ENCODE measurements at places on chromosomes 16 and 17. TPM values are rescaled to one million over a fixed set of nuclear protein-coding genes. Genes with fewer than 3 reads are reported as not detected.
A peak's percentile ranks its signal among the peaks of the same experiment; 100 is the strongest.

DBNDD1 gene
- 4.8 TPM for total RNA-seq

SKA2 gene
- 11.7 TPM for total RNA-seq

OR2C1 gene
- not detected for total RNA-seq

RANBP10 gene
- total RNA-seq = 23.1 TPM

CACNA1G gene
- 0.28 TPM for total RNA-seq

AGRP gene
- total RNA-seq = 8.0 TPM

ZNF207 gene
- 161 TPM for total RNA-seq

FHOD1 gene
- 47.6 TPM for total RNA-seq

DNA sequence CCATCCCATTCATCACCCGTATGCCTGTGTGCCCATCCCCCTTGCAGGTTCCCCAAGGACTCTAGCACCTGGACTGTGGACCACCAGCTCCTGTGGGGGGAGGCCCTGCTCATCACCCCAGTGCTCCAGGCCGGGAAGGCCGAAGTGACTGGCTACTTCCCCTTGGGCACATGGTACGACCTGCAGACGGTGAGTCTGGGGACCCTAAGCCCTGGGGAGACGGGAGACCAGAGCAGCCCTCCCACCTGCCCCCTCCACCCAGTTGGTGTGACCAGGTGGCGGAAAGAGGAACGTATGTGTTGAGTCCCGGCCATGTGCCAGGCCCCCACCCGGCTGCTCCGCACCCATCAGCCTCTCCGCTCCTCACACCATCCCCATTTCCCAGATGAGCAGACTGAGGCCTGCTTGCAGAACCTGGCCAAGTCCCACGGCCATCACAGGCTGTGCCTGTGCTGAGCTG, 15.6 kb downstream of the GAA start:
- no peak for DNase-seq

DNA sequence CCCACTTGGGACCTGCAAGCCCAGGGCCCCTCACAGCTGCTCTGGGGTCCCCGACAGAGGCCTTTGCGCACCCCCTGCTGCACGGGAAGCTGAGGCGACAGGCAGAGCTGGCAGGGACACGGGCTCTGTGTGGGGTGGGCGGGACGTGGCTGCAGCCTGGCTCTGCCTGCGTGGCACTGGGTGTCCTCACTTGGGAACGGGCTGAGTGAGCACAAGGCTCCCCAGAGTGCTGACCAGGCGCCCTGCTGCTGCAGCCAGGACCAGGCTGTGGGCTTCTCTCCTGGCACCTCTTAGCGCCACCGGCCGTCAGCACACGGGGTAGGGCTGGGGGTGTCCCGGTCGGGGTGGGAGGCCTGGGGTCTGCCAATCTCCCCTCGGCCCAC, 6.6 kb downstream of the C1QTNF8 start:
- no peak for DNase-seq

DNA sequence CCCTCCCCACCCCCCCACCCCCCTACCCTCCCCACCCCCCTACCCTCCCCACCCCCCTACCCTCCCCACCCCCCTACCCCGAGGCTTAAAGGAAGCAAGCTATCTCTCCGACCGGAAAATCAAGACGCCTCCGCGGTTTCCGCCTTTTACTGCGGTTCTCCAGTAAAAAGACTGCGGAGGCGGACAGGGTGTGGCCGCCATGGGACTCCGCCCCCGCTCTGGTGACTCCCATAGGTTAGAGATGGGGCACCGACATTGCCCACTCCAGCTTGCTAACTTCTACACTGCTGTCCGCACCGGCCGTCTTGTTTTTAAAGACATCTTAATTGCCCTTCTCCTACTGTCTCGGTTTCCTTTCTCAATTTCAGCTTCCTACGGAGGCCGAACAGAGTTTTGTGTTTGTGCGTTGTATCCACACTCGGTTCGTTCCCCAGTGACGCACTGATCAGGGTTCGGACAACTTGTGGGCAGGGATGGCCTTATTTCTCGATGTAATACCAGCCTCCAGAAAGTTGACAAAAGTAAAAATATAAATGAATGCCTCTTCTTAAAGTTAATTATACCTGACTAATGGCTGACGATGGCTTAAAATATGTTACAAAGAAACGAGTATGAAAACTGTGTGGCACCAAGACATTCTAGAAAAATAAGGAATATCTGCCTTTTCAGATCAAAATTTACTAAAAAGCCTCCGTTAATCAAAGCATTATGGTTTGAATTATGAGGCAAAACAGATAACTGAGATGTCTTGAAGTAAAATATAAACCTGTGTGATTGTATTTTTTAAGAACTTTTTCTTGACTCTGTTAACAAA, 1.1 kb upstream of the ZNF200 start:
- DNase-seq = peak; percentile 29

DNA sequence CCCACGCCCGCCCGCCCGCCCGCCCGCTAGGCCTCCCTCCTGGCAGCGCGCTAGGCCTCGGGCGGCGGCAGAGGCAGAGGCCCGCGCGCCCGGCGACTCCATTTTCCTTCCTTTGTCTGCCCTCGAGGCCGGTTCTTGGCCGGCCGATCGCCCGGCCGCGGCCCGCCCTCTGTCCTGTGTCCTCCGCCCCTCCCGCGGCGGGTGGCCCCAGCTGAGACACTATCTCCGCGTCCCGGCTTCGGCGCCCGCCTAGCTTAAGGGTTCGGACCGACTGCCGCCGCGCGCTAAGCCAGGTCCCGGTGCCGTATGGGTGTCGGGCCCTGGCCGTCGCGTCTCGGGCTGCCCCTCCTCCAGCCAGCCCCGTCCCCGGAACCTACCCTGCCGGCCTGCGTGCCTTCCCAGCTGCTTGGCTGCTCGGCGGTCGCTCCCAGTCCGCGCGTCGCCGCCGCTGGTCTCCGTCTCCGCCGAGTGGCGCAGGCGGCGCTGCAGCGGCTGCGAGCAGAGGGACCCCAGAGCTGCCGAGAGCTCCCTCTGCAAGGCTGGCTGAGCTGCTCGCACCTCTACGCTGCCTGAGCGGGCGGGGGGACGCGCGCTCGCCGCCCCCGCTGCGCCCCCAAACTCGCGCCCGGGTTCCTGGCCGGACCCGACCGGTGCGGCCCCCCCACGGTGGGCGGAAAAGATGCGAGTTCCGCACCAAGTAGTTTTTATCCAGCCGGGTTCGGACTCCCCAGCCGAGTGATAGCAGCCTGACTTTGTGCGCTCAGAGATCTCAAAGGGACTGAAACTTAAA, 787 bp downstream of the CTCF start:
- peak; percentile 63 for DNase-seq

GRCh38 chr17:17063546-17064122, 21.4 kb downstream of the MPRIP start:
- DNase-seq = peak; percentile 76

DNA sequence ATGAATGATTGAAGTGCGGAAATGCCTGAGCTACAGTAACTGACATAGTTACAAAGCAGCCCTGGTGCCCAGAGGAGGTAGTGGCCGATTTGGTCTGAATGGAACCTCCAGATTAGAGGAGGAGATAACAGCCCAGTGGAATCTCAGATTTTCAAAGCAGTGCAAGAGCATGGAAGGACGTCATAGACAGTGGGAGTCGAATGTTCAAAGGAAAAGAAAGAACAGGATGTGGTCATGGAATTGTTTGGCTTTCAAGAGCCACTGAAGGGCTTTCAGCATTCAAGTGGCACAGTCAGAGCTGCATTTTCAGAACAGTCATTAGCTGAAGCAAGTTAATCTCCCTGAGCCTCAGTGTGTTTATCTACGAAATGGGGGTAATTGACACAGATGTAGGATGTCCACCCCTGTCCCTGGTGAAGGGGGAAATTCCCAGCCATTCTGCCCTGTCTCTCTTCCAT, 104.6 kb upstream of the CACNG3 start:
- no peak for DNase-seq

- no peak for DNase-seq
Measured at GRCh38 chr16:48334325-48334724, 50.9 kb downstream of the SIAH1 start.

- no peak for DNase-seq
Measured at GRCh38 chr17:10725262-10725661, 4.6 kb downstream of the TMEM220 start.

Measured in adrenal gland (tissue), 19 donors.